Left hindlimb (tissue), 1 donor: ENCODE measurements at places on chromosomes 4 and X.
A peak's percentile ranks its signal among the peaks of the same experiment; 100 is the strongest.

DNA sequence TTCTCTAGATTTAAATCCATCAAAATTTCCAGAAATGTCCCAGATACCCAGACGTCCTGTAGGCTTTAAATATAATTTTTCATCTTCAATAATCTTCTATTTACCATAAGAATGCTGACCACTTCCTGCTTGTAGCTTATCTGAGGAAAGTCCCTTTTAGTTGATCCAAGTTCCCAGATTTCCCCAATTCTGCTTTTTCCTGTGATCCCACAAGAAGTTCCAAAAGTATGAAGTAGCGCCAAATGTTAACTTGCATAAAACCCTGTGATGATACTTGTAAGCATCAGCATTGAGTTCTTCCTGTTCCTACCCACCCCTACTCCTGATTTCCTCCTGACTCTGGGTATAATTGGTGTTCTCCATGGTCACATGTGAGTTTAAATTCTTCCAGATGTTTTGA is 10.6 kb upstream of the TLR8 start:
- DNase-seq, result no peak

DNA sequence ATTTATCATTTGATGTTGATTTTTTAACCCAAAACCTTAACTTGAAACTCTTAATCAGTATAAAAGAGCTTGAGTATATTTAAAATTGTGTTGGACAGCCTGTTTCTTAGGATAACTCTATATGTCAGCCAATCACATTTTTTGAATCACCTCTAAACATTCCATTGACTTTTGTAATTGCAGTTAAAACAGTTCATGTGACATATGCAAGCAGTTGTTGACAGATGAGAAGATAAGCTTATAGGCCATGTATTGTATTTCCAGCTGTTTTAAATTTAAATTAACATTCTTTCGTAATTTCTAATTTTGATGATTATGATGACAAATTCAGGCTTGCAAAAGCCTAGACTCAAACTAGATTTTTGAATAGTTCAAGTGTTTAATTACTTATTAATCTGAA is 17.4 kb downstream of the VEGFC start:
- DNase-seq, result no peak

GRCh38 chr4:1265351-1265750 is 16.4 kb upstream of the CTBP1 start:
- DNase-seq, result no peak

- DNase-seq, result no peak
Measured at GRCh38 chr4:39613093-39613656, 25.5 kb downstream of the SMIM14 start.

DNA sequence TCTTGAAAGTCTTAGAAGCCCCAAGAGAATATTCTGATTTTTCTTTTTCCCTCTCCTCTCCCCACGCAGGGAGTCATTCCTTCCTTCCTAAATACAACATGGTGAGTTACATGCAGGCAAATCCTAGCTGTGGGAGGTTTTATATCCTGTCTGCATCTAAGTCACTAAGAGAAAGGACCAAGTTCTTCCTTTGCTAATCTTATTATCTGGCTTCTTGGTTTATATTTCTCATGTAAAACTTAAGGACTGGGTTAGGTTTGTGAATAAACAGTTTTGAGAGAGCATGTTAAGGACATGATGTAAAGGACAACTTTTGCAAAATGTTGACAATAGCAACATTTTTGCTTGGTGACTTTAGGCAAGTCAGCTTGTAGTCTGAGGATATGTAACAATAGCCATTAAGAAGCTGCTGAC is 5.1 kb upstream of the CXCL9 start:
- DNase-seq, result no peak

- DNase-seq, result peak; percentile 63
Measured at GRCh38 chr4:54658252-54659093, 716 bp downstream of the KIT start.

- peak; percentile 50 for DNase-seq
Measured at GRCh38 chr4:41281038-41281634, 24.4 kb downstream of the UCHL1 start.

- peak; percentile 64 for DNase-seq
Measured at GRCh38 chrX:133999031-133999705, 13.8 kb upstream of the GPC3 start.

DNA sequence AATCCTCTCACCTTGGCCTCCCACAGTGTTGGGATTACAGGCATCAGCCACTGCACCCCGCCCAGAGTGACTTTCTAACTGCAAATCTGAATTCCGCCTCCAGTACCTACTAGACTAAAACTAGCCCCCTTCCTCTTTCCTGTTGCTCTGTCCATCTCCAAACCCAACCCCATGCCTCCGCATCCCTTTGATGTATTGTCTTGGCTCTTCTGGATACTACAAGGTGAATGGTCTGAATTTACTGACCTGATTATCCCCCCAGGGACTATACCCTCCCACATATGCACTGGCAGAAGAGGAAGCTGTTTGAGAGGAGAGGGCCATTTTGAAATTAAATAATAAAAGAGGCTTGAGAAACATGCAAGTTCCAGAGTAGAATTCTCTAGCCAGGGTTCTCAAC is 17.7 kb upstream of the TFDP3 start:
- no peak for DNase-seq

GRCh38 chr4:108143515-108143914 is 25.2 kb downstream of the LEF1 start:
- DNase-seq, result no peak
